T-helper 17 cell (primary cell): ENCODE measurements at places on chromosomes 2 and 18.

DNA sequence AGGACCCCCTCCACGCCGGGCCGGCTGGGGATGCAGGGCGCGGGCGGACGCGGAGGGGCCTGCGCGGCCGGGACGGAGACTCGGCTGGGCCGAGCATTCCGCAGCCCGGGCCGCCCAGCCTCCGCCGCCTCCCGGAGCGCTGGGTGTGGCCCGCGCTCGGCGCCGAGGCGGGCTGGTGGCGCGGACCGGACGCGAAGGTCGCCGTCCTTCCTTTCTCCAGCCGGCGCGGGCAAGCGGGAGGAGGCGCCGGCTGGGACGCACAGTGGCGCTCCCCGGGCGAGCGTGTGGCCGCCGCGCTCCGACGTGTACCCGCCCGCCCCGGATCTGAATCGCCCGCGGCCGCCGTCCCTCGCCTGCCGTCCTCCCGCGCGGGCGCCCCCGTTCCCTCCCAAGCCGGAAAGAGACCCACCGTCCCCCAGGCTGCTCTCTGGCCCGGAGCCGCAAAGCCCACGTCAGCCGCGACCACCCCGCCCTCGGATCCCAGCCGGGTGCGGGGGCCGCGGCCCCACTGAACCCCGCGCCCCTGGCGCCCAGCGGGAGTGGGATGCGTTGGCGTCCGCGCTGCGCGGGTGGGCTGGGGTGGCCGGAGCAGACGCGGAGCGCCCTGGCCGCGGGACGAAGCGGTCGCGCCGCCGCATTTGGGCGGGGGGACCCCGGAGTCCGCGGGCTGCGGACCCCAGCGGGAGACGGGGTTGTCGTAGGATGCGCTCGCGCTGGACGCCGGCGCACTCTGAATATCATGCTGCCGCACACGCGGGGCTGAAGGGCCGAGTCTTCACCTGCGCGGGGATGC, 634 bp downstream of the SPATS2L start:
- peak; percentile 16 for DNase-seq

GRCh38 chr2:215386566-215386965, 49.3 kb downstream of the FN1 start:
- no peak for DNase-seq

- no peak for DNase-seq
Measured at GRCh38 chr2:161964160-161964559, 109.9 kb downstream of the DPP4 start.

- no peak for DNase-seq
Measured at GRCh38 chr18:76570856-76571255, 75.8 kb upstream of the ZNF516 start.

- no peak for DNase-seq
Measured at GRCh38 chr2:224084266-224084892, 45.3 kb upstream of the SERPINE2 start.
